ENCODE measurements at places on chromosomes 1 and 21.
A peak's percentile ranks its signal among the peaks of the same experiment; 100 is the strongest.

DNA sequence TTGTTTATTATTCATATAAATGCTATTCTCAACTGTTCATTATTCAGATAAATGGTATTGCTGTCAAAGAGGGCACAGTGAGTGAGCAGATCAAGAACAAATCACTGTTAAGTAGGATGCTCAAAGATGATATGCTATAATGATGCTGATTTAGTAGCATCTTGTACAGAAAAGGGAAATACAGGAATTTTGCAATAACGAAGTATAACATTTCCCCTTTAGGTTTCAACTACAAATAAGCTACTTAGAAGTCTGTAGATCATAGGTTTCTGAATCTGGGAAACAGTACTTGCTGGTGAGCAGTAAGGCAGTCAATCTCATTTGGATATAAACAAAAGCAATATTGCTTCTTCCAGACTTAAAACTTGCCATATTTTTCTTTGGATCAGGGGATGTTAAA lies 27.3 kb upstream of the RCOR3 start:
- no peak for DNase-seq

GRCh38 chr1:22121421-22121911 lies 21.4 kb downstream of the WNT4 start:
- no peak for DNase-seq

- DNase-seq, result no peak
Measured at GRCh38 chr1:178579562-178579961, 66.7 kb downstream of the TEX35 start.

DNA sequence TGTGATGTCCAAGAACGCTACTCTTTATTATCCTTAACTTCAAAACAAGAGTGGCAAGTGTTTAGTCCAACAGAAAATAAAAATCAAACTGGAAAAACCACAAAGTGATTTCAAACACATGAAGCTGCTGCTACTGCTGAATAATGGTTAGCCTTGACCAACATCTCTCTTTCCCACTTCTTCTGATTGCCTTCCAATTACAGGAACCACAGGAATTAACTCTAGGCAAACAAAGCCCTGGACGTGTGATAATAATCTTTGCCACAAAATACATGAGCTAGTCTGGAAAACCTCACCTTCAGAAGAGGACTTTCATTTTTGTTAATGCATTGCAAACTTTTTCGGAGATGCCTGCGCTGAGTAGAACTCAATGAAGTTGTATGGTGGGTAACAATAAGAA lies 48.6 kb upstream of the COL11A1 start:
- DNase-seq, result no peak

DNA sequence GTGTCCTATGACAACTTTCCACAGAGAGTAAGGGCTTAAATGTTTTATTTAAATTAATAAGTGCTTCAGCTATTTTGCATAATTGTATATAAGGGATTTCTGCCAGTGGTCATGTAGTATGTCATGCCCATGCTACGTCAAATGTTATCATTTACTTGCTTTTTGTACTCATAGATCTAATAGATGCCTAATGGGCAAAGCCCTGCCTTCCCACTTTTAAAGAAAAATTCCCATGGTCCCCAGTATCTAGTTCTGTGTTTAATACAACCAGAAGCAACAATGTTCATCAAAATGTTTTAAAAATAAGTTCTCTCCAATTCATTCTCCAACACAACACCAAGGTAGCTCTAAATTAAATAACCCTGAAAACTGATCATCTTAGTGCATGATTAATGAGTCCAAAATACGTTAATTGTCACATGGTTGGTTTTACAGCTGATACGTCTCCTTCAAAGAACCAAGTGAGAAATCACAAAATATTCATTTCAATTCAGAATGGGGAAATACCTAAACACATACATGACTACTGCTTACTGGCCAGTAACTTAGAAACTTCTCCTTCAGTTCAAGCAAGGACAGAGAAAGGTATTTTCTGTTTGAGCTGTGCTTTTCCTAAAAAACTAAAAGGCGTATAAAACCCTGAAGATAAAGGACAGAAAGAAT lies 49.1 kb upstream of the SDC3 start:
- no peak for DNase-seq

DNA sequence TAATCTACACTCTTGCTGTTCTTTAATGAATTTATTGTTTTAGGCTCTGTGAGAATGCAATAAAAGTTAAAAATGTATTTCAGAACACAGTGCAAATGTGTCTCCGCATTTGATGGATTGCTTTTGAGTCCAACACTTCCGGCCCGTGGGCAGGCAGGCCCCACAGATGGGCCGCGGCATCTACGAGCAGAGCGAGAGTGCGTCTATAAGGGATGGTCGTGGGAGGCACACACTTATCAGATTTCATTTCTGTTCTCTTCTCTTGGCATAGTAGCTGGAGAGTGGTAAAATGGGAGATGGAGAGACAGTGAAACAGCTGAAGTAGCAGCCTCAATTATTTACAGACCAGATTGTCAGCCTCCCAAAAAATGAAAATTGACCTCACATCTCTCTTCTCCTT lies 134.2 kb downstream of the NAV1 start:
- DNase-seq, result no peak

GRCh38 chr1:176880955-176881595 lies 283.4 kb downstream of the ASTN1 start:
- DNase-seq, result peak; percentile 73

DNA sequence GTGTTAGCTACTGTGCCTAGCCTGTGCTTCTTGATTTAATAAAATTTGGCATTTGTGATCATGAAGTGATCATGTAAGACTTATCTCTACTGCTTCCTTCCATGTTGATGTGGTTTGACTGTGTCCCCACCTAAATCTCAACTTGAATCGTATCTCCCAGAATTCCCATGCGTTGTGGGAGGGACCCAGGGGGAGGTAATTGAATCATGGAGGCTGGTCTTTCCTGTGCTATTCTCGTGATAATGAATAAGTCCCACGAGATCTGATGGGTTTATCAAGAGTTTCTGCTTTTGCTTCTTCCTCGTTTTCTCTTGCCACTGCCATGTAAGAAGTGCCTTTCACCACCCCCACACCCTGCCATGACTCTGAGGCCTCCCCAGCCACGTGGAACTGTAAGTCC lies at the start of gene OVAAL:
Gene OVAAL (plus strand): TSS at position 301 of the 400 bp plus-strand sequence.
- no peak for DNase-seq

DNA sequence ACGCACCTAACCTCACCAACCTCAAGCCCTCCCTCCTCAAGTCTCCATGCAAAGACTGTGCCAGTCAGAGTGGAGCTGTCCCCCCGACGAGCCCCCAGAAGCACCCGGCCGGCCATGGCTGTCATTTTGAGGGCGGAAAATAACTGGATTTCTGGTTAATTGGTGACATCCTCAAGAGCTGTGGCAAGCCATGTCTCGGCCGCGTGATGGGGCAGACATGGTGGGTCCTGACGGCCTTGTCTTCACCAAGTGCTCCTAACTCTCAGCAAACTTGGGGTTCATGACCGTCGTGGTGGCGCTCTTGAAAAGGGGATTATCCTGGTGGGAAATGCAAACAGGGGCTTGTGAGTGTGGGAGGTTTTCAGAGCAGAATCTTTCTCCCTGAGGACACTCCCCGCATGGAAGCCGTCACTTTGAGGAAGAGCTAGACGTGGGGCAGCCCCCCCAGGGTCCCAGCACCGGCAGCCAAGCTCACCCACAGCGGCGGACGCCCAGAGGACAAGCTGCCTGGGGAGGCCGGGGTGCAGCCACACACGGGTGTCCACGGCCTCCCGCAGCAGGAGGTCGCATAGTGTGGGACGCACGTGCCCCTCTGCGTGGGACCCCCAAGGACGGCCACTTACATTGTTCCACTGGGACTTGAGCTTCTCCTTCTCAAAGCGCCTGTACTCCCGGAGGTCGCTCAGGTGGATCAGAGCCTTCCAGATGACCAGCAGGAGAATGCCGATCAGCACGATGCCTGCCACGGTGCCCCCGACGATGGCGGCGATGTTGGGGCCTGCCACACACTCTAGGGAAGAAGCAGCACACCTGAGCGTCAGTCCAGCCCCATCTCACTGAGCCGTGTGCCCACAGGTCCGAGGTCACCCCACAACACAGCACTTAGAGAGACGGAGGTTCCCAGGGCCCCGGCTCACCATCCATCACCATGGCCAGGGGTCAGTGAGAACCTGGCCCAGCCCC lies 12.9 kb upstream of the PTTG1IP start:
- no peak for DNase-seq

DNA sequence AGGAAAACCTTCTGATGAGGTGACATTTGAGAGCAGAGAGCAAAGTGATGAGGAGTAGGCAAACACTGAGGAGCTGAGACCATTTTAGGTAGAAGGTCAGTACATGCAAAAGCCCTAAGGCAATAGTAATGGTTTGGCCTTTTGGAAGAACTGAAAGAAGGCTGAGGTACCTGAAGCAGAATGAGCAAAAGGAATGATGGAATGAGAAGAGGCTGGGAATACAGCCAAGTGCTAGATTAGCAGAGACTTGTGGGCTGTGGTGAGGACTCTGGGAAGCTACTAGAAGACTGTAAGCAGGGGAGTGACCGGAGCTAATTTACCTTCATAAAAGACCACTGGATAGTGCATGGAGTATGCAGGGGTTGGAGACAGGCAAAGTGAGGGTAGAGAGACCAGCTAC lies 77.9 kb downstream of the GFI1 start:
- no peak for DNase-seq

GRCh38 chr1:220957233-220957605 lies 78.0 kb downstream of the HLX start:
- no peak for DNase-seq

- no peak for DNase-seq
Measured at GRCh38 chr1:224431726-224432125, 2.9 kb downstream of the WDR26 start.

- no peak for DNase-seq
Measured at GRCh38 chr1:185068341-185068740, 23.0 kb downstream of the RNF2 start.

GRCh38 chr1:26363549-26364448 lies 8.8 kb downstream of the ZNF683 start:
- DNase-seq, result peak; percentile 47
